Smooth muscle cell of the coronary artery (primary cell): ENCODE measurements at places on chromosomes 3 and 15. TPM values are rescaled to one million over a fixed set of nuclear protein-coding genes. Genes with fewer than 3 reads are reported as not detected.

AQP9 gene
- total RNA-seq = 0.23 TPM in 1 of 2 replicates, not detected in the other

FES gene
- 26.2 and 43.3 TPM in 2 replicates for total RNA-seq

PLA2G4D gene
- not detected in 2 replicates for total RNA-seq

PPARG gene
- 3.3 and 27.5 TPM in 2 replicates for total RNA-seq

CCR8 gene
- total RNA-seq = not detected in 2 replicates

CCDC39 gene
- total RNA-seq = not detected in 2 replicates

STXBP5L gene
- not detected in 2 replicates for total RNA-seq

BTLA gene
- total RNA-seq = not detected in 2 replicates

LRTM1 gene
- not detected in 2 replicates for total RNA-seq

TGM5 gene
- not detected in 2 replicates for total RNA-seq

LCTL gene
- 0.12 and 11.5 TPM in 2 replicates for total RNA-seq

NPAP1 gene
- not detected in 2 replicates for total RNA-seq

EXOSC7 gene
- 66.3 and 117 TPM in 2 replicates for total RNA-seq

RBM15B gene
- total RNA-seq = 17.6 and 30.9 TPM in 2 replicates

ERICH6 gene
- total RNA-seq = 0.08 TPM in 1 of 2 replicates, not detected in the other

GOLGA8H gene
- 0.30 TPM in 1 of 2 replicates, not detected in the other for total RNA-seq

NANOGP8 gene
- not detected in 2 replicates for total RNA-seq

TTLL13 gene
- total RNA-seq = 0.12 TPM in 1 of 2 replicates, not detected in the other

SEMA7A gene
- 2.6 and 4.7 TPM in 2 replicates for total RNA-seq

CISH gene
- total RNA-seq = 0.94 and 0.98 TPM in 2 replicates

MON1A gene
- 5.7 and 8.8 TPM in 2 replicates for total RNA-seq

DZIP1L gene
- total RNA-seq = 20.0 and 22.0 TPM in 2 replicates

PRTG gene
- 0.70 and 2.0 TPM in 2 replicates for total RNA-seq

BCL6 gene
- 8.9 and 29.0 TPM in 2 replicates for total RNA-seq

FAM81A gene
- 0.35 TPM in 1 of 2 replicates, not detected in the other for total RNA-seq

PAK2 gene
- 30.0 and 33.1 TPM in 2 replicates for total RNA-seq

LRRC15 gene
- total RNA-seq = 0.45 and 1.5 TPM in 2 replicates

FGF12 gene
- under 0.01 TPM in 1 of 2 replicates, not detected in the other for total RNA-seq

DUOXA2 gene
- not detected in 2 replicates for total RNA-seq
